ENCODE measurements at places on chromosomes 7 and 10. TPM values are rescaled to one million over a fixed set of nuclear protein-coding genes. Genes with fewer than 3 reads are reported as not detected.

The SYT15 gene
- 6.3 TPM for total RNA-seq

The SPAM1 gene
- not detected for total RNA-seq

The BHLHA15 gene
- total RNA-seq = 0.67 TPM

The VTI1A gene
- total RNA-seq = 36.1 TPM

The IKZF1 gene
- total RNA-seq = 22.0 TPM

The FXYD4 gene
- not detected for total RNA-seq

The WNT16 gene
- not detected for total RNA-seq

The HECW1 gene
- 2.6 TPM for total RNA-seq

The KCTD7 gene
- total RNA-seq = 7.9 TPM

The CALHM3 gene
- not detected for total RNA-seq

The AHR gene
- 89.3 TPM for total RNA-seq

The EN2 gene
- 0.22 TPM for total RNA-seq

The PRTFDC1 gene
- total RNA-seq = 2.7 TPM

The HOXA2 gene
- 1.2 TPM for total RNA-seq

The RBP4 gene
- 977 TPM for total RNA-seq

The AUTS2 gene
- total RNA-seq = 28.1 TPM

The HMX3 gene
- total RNA-seq = not detected

The PRSS37 gene
- not detected for total RNA-seq

The DBF4 gene
- total RNA-seq = 9.2 TPM

The GATA3 gene
- total RNA-seq = 5.5 TPM
